ENCODE measurements at places on chromosomes 1 and 21.

DNA sequence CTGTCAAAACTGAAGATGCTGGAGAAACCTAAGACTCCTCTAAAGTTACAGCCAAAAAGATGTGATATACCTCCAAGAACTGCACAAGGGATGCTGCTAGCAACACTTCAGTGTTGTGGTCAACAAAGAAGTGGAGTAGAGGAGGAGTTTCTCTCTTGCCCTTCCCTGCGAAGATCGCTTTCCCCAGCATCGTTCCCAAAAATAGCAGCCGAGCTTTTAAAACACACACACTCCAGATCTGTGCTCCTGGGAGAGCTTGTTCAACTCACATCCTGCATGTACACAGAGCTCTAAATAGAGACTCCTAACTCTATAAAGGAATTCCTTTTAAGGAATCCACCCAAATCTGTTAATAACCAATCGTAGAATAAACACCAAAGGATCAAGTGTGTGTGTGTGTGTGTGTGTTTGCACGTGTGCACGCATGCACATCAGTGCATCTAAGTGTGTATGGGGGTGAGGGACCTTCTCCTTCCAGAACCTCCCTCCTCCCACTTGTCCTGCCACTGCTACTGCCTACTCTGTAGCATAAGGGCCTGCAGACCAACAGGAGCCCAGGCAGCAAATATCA lies 58.5 kb downstream of the PSMG1 start:
- DNase-seq = no peak

DNA sequence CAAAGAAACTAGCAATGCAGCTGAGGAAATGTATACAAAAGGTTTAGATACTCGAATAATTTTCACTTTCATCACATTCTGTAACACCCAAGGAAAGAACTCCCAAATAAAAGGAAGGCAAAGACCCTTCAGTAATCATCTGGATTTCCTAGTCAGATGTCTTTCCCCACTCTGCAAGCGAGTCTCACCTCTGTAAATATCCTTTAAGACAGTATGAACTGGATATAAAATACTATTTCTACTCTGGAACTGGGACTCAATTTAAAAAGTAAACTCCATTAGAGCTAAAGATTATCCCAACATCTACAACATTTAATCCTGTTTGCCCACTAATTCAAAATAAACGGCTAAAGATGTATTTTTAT lies 27.0 kb downstream of the C2CD2 start:
- no peak for DNase-seq

DNA sequence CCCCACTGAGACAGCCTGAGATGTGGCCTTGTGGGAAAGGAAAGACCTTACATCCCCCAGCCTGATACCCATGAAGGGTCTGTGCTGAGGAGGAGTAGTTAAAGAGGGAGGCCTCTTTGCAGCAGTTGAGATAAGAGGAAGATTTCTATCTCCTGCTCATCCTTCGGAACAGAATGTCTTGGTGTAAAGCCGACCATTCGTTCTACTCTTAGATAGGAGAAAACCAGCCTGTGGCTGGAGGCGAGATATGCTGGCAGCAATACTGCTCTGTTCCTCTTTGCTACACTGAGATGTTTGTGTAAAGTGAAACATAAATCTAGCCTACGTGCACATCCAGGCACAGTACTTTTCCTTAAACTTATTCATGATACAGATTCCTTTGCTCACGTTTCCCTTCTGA lies 1.5 kb upstream of the CCDC27 start:
- no peak for DNase-seq

DNA sequence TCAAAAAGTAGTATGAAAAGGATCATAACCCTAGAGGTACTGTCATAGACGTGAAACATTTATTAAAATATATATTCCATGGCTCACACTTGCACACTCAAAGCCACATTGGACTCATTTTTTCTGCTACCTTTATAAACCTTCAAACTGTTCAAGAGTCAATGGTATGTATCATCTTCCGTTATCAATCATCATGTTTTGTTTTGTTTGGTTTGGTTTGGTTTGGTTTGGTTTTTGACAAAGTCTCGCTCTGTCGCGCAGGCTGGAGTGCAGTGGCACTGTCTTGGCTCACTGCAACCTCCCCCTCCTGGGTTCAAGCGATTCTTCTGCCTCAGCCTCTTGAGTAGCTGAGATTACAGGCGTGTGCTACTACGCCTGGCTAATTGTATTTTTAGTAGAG lies 1.8 kb downstream of the IFNAR2 start:
- DNase-seq = no peak
